ENCODE measurements at places on chromosomes 2 and 18.
A peak's percentile ranks its signal among the peaks of the same experiment; 100 is the strongest.

GRCh38 chr2:182283512-182283911, 143.3 kb downstream of the PDE1A start:
- no peak for DNase-seq

GRCh38 chr2:220847006-220847405, 725.1 kb downstream of the EPHA4 start:
- DNase-seq = peak; percentile 48

DNA sequence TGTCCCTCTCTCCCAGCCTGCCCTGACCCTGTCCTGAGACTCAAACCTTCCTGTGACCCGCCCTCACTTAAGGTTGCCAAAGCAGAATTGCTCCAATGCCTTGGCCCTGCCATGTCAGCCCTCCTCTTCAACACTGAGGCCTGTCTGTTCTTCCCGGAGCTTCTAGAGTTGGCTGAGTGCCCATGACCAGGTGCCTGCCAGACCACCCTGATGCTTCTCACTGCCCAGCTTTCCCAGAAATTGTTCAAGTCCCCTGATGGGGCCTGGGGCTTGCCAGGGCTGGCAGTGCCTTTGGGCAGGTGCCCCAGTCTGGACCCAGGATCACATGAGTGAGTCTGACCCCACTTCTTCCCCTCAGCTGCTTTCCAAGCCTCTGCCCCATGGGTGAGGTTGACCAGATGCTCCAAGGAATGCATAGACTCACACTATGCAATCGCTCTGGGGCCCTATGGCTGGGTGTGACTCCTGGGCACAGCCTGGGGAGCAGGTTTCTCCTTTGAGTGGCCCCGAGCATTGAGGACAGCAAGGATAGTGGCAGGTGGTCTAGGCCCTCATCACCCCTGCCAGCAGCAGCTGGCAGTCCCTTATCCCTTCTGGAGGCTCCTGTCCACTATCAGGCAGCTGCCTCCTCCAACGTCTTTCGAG, 3.1 kb upstream of the INPP5D start:
- DNase-seq = no peak

DNA sequence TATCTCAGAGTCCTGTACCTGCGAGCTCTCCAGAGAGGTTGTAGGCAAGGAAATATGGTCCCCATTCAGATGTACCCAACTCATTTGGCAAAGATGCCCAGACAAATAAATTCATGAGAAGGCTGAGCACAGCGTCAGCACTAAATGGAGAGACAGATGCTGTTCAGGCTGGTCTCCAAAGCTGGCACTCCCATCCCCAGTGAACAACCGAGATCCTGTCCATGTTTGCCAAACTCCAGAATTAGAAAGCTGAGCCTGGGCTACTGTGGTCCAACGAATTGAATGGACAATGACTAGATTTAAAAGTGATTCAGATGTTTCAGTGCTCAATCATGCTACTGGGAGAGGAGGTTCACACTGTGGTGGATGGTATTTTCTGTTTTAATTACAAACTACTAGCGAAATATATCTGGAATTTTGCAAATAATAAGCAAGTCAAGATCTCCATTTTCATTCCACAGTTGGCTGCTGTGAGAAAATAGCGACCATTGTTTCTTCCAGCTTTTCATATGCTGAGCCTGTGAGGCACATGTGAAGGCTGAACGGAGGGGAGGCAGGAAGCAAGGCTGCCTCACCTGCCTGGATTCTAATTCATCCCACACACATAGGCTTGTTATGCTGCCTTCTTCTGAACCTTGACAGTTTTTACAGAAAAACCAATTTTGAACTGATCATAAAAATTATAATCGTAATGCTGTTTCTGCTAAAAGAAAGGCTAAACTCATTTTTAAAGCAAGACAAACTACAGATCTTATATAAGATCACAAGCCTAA, 22.6 kb upstream of the DAPL1 start:
- DNase-seq = no peak

DNA sequence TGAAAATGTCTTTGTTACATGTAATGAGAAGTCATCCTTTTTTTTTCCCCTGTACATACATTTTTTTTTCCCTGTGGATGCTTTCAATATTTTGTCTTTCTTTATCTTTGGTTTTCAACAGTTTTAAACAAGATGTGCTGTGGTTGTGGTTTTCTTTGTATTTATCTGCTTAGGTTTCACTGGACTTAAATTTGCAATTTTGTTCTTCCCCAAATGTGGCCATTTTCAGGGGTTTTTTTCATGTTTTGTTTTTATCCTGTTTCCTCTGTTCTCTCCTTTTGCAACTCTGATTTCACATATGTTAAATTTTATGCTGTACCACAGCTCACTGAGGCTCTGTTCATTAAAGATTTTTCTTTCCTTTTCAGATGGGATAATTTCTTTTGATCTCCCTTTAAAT, 41.7 kb downstream of the GALNT1 start:
- DNase-seq = no peak

GRCh38 chr2:159620796-159621195, 4.4 kb upstream of the BAZ2B start:
- DNase-seq = no peak

GRCh38 chr2:100427627-100428258, 10.3 kb upstream of the CHST10 start:
- DNase-seq = peak; percentile 15

GRCh38 chr18:40751186-40751585, 1203.8 kb upstream of the PIK3C3 start:
- DNase-seq = no peak

DNA sequence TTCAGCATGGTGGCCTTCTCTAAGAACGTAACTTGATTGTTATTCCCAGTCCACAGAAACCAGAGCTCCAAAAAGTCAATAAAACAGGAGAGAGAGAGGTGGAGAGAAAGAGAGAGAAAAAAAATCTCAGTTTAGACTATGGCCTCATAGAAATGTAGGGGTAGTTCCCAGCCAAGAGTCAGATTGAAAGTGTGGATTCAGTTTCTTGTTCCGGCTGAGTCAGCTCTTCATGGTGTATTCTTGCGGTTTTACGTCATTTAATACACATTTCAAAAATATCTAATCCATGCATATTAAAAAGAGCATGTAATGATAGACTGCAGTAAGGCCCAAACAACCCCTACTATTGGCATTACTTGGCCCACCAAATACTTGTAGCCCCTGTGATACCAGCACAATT, 303.9 kb downstream of the ETAA1 start:
- peak; percentile 55 for DNase-seq

DNA sequence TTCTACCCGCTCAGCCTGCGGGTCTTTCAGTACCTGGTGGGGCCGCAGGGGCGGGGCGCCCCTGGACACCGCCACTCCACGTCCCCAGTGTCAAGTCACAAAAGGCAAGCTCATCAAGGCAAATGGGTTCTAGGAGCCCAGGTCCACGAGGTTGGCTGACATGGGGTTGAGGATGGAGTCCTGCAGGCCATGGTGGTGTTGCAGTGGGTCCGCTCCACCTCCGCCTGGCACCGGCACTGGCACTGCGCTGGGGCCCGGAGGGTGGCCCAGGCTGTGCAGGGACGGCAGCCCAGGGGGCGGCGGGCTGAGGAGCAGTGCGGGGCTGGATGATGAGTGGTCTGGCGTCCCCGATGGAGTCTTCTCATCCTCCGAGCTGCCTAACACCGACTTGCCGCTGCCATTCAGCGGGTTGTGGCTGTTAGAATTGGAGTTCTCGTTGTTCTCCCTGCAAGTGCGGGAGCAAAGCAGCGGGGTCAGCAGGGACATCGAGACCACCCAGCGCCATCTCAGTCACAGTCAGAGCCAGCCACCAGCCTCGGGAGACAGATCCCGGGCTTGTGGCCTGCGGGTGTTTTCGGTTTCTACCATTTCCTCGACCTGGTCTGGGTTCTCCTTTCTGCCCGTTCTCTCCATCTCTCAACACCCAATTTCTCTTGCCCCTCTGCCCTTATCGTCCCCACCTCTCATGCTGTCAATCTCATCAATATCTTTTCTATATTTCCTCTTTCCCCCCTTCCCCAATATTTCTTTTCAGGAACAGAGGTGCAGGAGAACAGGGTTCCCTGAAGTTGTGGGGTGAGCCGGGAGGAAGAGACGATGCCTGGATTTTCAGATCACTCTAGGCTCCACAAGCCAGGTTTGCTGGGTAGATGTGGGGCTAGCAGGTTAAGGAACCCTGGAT, 3.0 kb downstream of the SIX2 start:
- DNase-seq = no peak

DNA sequence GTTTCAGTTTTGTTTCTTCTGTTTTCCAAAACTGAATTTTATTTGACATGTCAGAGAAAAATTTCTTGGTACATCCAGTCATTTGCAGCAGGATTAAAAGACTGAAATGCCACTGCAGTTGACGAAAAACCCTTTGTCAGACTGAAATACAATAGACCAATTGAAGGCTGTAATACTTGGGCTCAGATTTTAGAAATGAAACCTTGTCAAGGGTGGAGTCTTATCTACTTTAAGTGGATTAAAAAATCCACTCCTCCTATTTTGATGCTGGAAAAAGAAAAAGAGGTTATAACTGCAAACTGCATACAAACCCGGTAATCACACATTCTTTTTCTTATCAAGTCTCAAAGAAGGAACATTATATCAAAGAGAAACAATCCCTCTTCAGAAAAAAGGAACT, 80.2 kb upstream of the NEUROD1 start:
- DNase-seq = no peak

DNA sequence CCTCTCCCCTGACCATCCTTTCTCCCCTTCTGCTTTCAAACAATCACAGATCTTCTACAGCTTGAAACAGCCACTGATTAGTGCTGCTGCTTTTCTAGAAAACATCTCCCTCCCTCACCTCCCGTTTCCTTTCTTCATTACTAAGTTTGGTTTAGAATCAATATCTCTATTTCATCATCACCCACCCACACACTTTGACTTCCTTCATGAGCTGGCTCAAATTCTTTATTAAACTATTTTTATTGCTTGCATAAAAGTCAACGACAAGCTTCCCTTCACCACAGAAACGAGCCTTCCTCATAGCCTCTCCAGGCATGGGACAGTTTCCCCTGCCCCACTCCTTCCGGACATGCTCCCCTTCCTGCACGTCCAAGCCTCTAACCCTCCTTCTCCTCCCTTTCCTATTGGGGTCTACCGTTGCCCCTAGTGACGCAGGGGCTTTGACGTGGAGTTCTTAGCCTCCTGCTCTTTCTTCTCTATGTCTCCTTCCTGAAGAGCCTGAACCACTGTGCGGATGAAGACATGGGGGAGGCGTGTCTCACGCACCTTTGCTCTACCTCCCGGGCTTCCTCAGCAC, 172.0 kb downstream of the AFF3 start:
- peak; percentile 47 for DNase-seq

GRCh38 chr2:47039913-47040562, 115.1 kb downstream of the STPG4 start:
- no peak for DNase-seq

GRCh38 chr18:3319399-3319798, 57.5 kb downstream of the MYL12B start:
- no peak for DNase-seq

- DNase-seq = no peak
Measured at GRCh38 chr2:55416786-55417568, 2.7 kb downstream of the CCDC88A start.

GRCh38 chr2:9126540-9126939, 80.1 kb upstream of the ASAP2 start:
- no peak for DNase-seq

- no peak for DNase-seq
Measured at GRCh38 chr2:30681022-30681421, 126.2 kb downstream of the CAPN13 start.

- no peak for DNase-seq
Measured at GRCh38 chr2:231228223-231228622, 29.8 kb downstream of the ARMC9 start.

DNA sequence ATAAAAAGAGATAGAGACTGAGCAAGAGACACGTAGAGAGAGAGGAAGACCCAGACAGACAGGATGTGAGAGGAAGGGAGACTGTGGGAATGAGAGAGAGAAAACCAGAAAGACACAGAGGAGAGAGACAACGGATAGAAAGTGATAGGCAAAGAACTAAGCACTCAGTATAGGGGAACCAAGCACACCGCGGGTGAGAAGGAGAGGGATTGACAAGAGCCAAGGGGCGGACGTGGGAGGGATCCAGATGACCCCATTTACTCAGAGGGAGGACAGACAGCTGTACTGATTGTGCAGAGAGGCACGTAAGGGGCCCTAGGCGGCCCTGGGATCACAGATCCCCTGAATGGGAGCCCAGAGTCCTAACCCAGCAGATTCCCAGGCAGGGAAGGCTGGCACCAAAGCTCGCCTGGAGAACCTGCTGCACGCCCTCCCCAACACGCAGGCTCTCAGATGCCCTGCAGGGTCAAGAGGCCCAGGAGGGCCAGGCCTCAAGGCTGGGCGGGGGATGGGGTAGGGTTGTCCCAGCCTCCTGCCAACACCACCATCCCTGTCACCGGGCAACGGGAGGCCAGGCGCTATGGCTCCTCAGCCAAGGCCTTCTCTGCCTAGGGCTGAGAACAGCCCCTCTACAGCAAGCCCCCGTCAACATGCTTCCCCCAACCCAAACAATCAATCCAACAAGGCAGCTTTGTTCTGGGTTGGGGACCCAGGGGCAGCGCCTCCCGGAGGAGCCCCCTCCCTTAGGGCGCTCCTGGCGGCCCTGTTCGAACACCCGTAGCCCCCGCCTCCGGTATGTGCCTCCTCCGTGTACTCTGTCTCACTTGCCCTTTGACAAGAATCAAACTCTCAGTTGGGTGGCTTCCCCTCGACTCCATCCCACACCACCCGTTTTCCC, 579 bp downstream of the LOXL3 start:
- no peak for DNase-seq

DNA sequence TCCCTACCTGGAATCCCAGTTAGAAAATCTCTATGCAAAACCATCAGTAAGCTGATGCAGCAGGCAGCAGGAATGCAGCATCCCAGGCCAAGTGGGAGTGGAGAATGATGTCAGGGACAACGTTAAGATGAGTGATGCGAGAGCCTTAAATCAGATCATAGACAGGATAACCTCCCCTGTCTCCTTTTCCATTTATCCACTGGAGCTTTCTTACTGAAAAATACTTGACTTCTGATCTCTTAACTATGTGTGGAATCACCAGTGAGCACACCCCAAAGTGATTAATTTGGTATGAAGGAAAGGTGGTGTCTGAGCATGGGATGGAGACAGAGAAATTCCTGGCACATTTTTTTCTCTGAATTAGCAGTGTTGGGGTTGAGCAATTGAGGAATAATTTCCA, 98.0 kb downstream of the RND3 start:
- DNase-seq = peak; percentile 79

GRCh38 chr2:239380831-239381708, 19.8 kb downstream of the HDAC4 start:
- DNase-seq = no peak

DNA sequence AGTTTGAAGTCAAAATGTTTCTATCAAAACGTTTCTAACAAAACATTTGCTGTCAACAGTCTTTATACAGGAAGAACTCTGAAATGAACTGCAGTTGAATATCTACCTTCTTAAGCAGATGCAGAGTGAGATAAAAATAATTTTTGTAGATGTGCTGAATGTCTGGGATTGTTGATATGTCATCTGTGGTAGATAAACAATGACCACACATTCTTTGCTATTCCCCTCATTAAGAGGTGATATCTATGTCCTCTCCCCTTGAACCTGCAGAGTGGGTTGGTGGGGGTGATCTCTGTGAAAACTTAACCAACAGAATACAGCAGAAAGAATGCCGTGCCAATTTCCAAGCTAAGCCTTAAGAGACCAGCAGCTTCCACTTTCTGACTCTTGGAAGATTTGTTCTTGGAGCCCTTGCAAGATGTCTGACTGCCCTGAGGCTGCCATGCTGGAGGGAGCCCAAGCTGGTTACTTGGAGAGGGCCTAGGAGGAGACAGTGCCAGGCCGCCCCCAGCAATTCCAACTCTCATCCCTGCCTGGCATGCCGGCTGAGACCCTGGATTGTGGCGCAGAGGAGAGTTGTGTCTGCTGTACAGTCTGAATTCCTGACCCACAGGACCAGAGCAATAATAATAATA, 80.8 kb downstream of the COLEC12 start:
- no peak for DNase-seq
